Stimulated activated CD8-positive, alpha-beta memory T cell treated with anti-CD3 and anti-CD28 coated beads, Interleukin-7, amount 100 ng/mL, for 4 hours (primary cell): ENCODE measurements at places on chromosomes 11 and 22.

- no peak for DNase-seq
Measured at GRCh38 chr22:40345271-40345670, 1.0 kb upstream of the ADSL start.

DNA sequence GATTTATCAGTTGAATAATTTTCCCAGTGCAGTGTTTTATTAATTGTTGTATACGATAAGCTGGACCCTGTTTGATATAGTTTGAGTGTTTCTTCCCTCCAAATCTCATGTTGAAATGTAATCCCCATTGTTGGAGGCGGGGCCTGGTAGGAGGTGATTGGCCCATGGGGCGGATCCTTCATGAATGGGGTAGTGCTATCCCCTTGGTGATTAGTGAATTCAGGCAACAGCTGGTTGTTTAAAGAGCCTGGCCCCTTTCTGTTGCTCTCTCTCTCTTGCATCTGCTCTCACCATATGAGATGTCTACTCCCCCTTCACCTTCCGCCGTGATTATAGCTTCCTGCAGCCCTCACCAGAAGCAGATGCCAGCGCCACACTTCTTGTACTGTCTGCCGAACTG is 1.5 kb downstream of the OR5A1 start:
- no peak for DNase-seq

GRCh38 chr11:2846470-2846869 is 39.1 kb downstream of the CDKN1C start:
- no peak for DNase-seq

- DNase-seq, result no peak
Measured at GRCh38 chr22:19905347-19906276, 36.0 kb upstream of the COMT start.

DNA sequence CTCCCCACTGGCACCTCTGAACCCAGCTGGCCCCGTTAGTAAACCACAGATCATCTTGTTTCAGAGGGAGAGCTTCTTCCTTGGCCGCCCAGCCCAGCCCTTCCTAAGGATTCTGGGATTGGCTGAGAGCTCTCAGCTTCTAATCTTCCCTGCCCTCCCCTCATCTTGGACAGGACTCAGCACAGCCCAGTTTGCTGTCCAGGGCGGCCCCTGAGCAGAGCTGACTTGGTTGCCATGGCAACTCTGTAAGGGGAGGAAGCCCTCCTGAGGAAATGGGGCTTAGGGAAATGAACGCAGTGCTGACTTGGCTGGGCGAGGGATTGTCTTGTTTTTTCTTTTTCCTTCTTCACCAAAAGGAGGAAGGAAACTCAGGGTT is 4.6 kb downstream of the APOL4 start:
- DNase-seq, result no peak

DNA sequence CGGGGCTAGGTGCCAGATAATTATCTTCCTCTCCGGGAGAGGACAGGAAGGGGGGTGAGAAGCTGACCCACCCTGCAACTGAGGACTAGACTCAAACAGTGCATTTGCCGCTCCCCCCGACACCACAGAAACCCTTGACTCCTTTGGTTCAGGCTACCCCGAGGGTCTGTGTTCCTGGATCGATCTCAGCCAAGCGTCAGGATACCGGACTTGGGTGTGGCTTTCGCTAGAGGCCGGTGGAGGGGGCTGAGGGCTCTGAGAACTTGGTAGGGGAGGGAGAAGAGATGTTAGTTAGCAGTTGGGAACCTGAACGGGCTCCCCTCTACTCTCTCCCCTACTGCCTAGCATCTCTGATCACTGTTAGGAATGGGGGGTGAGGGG is 840 bp downstream of the SEZ6L start:
- DNase-seq, result no peak

DNA sequence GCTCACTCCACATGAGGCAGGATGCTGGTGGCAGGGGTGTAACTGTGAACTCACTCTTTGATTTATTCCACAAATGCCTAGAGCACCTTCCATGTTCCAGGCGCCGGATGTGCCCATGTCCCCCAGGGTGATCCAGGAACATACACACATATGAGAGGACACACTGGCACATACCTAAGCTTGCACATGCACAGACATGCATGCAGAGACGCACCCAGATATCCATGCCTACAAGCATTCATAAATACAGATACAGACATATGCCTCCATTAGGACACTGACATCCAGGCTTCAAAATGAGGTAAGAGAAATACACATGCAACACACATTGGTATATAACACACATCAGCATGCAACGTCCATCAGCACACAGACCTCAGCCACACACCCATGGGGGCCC is 4.5 kb downstream of the OSM start:
- DNase-seq, result no peak

DNA sequence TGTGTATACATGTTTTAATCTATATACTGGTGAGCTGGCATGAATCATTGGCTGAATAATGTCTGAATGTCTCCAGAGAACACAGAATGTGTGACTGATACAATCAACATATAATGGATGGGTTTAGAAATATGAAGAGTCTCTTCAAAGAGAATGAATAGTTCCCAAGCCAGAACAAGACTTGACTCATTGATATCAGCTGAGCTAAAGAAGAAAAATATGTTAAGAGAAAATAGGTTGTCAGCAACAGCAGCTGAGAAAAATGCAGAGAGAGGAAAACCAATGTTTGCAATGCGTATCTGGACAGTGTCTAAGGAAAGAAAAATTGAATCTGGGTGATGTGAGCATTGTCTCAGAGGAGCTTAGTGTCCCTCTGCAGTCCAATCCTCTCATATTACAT is 1281.8 kb upstream of the TENM4 start:
- DNase-seq, result no peak
